ENCODE measurements at places on chromosomes 2 and 18. TPM values are rescaled to one million over a fixed set of nuclear protein-coding genes. Genes with fewer than 3 reads are reported as not detected.

DNA sequence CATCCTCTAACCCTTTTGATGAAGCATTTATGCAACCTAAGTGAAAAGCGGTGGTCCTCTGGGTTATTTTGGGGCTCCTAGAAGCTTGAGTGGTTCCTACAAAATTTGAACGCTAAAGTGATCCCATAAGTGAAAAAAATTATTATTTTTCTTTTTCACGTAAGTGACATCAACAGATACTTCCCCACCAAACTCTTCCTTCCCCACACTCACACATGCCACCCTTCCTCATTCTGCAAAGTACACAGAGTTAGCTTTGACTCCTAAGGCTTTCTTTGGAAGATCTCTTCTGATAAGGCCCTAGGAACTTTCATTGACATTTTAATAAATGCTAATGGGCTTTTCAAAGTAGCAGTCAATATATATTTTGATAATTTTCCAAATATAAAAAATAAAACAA is 109.7 kb downstream of the DOCK10 start:
- DNase-seq, result no peak

GRCh38 chr2:152696476-152696875 is 20.8 kb downstream of the PRPF40A start:
- DNase-seq, result peak; percentile 61

DNA sequence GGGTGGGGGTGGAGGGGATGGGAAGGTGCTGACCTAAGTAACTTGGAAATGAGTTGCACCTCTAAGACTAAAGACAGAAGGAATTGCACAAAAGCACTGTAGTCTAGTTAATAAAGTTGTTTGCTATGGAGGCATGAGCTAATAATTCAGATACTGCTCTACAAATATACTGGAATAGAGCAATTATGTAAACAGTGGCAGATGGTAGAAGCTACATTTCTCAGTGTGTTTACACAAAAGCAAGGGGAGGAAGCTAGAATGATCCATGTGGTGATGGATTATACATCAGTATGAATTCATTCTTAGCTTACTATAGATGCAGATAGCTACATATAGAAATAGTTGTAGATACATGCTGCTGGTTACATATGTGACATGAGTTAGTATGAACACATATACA is 27.6 kb upstream of the UBE2F start:
- DNase-seq, result no peak

GRCh38 chr2:236499691-236500578 is 69.7 kb upstream of the ACKR3 start:
- no peak for DNase-seq

DNA sequence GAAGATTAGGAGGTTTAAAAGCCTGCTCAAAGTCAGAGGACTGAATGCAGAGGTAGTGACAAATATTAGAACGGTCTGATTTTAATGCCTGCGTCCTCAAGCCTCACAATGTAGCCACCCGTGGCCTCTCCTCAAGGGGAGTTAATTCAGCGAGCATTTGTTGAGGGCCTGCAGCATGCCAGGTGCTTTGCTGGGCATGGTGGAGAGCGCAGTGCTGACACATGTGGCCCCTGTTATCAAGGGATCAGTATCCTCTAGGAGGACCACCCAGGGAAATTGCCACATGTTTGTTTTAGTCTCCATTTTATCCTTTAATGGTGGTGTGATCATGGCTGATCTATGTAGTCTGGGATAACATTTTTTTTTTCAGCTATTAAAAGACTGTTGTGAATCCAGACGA is 19.2 kb downstream of the PMAIP1 start:
- DNase-seq, result peak; percentile 50

DNA sequence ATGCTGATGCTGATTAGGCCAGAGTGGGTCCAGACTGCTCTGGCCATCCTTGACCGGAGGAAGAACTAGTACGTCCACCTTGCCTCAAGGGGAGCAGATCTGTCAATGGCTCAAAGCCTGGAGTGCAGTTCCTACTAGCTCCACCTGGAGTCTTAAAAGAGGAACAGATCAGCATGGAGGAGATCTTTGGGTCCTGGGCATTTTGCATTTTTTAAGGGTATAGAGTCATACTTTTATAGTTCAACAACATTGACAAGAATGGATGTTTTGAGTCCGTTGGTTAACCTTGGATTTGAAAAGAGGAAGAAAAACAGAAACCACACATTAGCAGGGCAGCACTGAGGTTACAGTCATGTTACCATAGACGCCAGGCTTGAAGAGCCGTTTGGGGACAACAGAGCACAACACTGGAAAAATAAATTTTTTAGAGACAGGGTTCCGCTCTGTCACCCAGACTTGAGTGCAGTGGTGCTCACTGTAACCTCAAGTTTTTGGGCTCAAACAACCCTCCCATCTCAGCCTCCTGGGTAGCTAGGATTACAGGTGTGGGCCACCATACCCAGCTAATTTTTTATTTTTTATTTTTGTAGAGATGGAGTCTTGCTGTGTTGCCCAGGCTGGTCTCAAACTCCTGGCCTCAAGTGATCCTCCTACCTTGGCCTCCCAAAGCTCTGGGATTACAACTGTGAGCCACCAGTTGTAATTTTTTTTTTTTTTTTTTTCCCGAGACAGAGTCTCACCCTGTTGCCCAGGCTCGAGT is 78.5 kb downstream of the PRKCE start:
- DNase-seq, result no peak

- no peak for DNase-seq
Observed at GRCh38 chr2:235542733-235543127, 48.9 kb downstream of the AGAP1 start.

- DNase-seq, result peak; percentile 55
Observed at GRCh38 chr2:63614448-63614968, 25.7 kb downstream of the MDH1 start.

- peak; percentile 48 for DNase-seq
Observed at GRCh38 chr2:47310801-47311560, 92.0 kb upstream of the MSH2 start.

- no peak for DNase-seq
Observed at GRCh38 chr2:3807853-3808252, 104.5 kb downstream of the DCDC2C start.

GRCh38 chr2:132437852-132438669 is 21.5 kb downstream of the GPR39 start:
- no peak for DNase-seq

DNA sequence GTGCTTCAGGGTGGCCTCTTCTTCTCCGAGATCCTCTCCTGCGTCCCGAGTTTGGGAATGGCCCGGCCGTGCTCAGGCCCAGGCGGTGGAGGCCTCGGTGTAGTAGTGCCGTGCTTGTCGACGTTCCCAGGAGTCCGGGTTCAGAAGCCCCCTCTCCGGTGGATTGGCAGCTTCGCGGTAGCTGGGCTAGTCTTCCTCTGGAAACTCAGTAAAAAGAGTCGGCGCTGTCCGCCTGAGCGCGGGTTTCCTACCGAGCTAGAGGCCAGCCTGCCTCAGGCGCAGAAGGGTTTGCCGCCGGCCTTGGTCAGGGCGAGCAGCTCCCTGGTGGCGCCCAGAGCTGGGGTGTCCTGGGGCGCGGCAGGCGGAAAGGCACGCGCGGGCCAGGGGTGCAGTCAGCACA is 3.2 kb downstream of the RALBP1 start:
- no peak for DNase-seq

GRCh38 chr18:8208716-8209115 is 400.5 kb upstream of the RAB12 start:
- DNase-seq, result no peak

- DNase-seq, result no peak
Observed at GRCh38 chr2:124147552-124147951, 122.5 kb downstream of the CNTNAP5 start.

DNA sequence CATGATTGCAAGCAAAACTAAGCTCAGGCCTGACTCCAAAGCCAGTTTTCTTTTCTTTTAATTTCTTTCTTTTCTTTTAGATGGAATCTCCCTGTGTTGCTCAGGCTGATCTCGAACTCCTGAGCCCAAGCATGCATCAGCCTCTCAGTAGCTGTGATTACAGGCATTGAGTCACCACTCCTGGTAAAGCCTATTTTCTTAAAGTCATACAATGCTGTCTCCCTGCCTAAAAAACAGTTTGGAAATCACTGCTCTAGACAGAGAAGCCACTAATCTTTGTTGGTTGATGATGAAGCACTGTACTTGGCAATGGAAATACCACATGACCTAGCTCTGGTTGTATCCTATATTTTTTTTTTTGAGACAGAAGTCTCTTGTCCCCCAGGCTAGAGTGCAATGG is 33.1 kb upstream of the ZNF532 start:
- no peak for DNase-seq

DNA sequence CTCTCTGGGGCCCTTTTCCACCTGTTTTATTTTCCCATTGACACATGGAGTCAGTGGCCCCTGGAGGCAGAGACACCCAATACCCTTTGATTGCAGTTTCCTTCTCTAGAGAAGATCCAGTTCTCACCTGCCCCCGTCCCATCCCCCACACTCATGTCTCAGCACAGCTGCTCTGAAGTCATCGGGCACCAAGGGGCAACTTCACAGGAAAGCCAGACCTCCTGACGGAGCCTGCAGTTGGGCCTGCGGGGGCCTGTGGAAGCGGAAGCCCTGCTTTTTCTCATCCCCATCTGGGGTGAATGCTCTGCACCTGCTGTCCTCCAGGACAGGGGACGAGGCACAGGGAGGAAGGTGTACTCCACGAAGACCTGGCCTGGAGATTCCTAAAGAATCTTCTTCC is 308.3 kb upstream of the EPAS1 start:
- peak; percentile 29 for DNase-seq

DNA sequence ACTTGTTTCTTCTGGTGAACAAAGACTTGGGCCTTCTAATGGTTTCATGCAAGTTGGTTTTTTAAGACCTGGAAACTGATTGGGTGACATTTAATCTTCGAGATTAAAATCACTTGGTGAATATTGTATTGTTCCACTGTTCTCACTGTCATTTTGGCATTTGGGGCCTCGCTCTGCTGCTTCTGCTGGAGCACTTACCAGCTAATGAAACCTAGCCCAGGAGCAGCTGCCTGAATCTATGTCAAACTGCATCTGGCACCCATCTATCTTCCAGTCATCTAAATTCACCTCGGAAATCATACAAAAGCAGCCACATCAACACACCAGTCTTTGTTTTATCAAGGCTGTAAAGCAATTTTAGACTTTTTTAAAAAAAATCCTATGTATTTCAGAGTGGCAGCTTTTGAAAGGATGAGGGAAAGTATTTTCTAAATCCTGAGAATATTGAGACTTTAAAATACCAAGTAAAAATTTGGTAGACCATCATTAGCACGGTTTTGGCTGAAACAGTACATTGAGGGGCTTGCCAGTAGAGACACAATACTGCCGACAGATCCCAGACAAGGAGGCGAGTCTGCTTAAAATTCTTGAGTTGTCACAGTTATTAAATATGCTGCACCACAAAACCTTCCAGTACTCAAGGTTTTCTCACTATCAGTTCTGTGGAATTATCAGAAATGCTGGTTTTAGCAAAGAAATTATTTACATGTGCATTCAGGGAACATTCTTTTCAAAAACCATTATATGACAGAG is 26.1 kb upstream of the SERTAD2 start:
- DNase-seq, result no peak

DNA sequence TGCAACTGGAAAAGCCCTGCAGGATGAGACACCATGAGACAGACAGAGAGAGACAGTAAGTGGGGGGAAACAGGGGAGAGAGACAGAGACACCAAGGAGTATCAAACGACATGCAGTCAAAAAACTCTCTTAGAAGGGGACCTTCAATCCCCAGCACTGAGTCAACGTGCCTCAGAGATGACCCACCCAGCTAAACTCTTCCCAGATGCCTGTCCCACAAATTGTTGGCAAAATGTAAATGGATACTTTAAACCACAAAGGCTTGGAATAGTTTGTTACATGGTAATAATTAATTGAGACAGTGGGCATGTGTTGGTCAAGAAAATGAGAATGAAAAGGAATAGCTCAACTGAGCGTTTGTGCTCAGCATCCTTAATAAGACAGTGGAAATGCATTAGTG is 98.3 kb downstream of the GRB14 start:
- no peak for DNase-seq

DNA sequence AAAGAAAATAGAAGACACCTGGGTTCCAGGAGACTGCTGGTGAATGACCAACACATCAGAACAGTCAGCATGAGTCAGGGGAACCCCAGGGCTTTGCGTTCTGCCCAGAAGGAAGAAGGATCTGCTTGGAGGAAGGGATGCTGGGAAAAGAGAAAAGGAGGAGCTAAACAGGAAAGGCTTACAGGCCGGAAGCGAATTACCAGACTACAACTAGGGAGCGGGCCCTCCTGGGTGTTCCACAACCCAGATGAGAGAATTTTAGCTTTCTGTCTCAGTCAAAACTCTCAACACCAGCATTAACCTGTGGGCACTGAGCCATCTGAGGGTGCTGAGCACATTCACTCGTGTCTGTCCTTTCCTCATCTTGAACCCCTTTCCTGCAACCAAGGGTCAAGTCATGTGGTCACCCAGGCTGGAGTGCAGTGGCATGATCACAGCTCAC is 19.2 kb downstream of the CDC42EP3 start:
- DNase-seq, result peak; percentile 71

GRCh38 chr2:233341296-233341695 is 13.0 kb upstream of the DGKD start:
- DNase-seq, result no peak

- no peak for DNase-seq
Observed at GRCh38 chr2:185663811-185664210, 74.8 kb upstream of the FSIP2 start.

DNA sequence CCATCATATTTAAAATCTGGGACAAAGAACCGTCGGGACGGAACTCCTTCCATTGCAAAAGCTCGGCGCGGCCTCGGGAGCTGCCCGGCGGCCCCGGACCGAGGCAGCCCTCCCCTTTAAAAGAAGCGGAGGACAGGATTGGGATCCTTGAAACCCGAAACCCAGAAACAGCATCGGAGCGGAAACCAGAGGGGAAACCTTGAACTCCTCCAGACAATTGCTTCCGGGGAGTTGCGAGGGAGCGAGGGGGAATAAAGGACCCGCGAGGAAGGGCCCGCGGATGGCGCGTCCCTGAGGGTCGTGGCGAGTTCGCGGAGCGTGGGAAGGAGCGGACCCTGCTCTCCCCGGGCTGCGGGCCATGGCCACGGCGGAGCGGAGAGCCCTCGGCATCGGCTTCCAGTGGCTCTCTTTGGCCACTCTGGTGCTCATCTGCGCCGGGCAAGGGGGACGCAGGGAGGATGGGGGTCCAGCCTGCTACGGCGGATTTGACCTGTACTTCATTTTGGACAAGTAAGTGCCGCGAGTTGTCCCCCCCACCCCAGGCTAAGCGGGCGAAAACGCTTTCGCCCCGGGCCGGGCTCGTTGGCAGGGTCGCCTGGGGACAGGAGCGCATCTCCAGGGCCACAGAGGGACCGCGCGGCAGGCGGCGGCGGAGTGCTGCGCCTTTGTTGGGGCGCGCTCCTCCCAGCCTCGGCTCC is at the start of gene ANTXR1:
TSS of gene ANTXR1 (plus strand) at position 38 of the 698 bp plus-strand sequence. CDS start at position 359, 321 bp downstream.
- peak; percentile 89 for DNase-seq

- peak; percentile 36 for DNase-seq
Observed at GRCh38 chr2:129923265-129924091, 56.0 kb upstream of the RAB6C start.

Gene NT5DC4
- total RNA-seq, result not detected

Gene C2orf66
- 0.05 TPM for total RNA-seq

Gene NT5C1B
- total RNA-seq, result not detected

Gene DPY30
- 99.9 TPM for total RNA-seq

Gene EFHD1
- 0.66 TPM for total RNA-seq

Gene NPHP1
- total RNA-seq, result 0.25 TPM

Gene LIMS2
- total RNA-seq, result 5.3 TPM
